Glomerular endothelial cell (primary cell): ENCODE measurements at places on chromosomes 13 and 19. TPM values are rescaled to one million over a fixed set of nuclear protein-coding genes. Genes with fewer than 3 reads are reported as not detected.

ONECUT3 gene
- not detected in 2 replicates for total RNA-seq

ARGLU1 gene
- 41.0 and 91.2 TPM in 2 replicates for total RNA-seq

ERICH4 gene
- not detected in 2 replicates for total RNA-seq

PSG11 gene
- not detected in 2 replicates for total RNA-seq

NCCRP1 gene
- total RNA-seq, result not detected in 2 replicates

ZNF723 gene
- total RNA-seq, result not detected in 2 replicates

ABCC4 gene
- 12.9 and 14.7 TPM in 2 replicates for total RNA-seq

DNA sequence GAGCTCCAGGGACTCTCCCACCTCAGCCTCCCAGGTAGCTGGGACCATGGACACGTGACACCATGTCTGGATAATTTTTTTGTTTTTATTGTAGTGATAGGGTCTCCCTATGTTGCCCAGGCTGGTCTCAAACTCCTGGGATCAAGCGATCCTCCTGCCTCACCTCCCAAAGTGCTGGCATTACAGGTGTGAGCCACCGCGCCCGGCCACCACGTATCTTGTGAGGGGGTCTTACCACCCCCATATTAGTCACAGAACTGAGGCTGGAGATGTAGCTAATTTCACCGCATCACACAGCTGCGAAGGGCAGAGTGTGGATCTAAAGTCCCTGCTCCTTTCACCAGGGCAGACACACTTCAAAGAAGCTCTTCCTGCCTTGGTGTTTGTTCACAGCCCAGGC is 211.8 kb upstream of the SOX1 start:
- DNase-seq, result no peak

DNA sequence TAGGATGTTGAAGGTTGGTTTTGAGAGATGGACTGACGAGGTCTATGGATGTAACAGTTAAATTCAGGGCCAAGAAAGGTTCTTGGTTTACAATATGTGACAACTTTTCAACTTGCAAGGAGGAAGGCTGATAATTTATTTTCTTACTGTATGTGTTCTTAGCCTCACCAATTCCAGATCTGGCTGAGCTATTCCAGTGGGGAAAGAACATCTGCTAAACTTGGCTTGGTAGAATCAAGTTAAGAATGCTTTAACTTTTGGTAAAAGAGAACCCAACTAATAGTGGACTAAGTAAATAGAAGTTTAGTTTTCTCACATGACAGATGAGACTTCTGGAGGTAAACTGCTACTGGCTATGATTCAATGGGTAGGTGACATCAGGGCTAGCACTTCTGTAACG is 222.9 kb downstream of the KLF5 start:
- no peak for DNase-seq

DNA sequence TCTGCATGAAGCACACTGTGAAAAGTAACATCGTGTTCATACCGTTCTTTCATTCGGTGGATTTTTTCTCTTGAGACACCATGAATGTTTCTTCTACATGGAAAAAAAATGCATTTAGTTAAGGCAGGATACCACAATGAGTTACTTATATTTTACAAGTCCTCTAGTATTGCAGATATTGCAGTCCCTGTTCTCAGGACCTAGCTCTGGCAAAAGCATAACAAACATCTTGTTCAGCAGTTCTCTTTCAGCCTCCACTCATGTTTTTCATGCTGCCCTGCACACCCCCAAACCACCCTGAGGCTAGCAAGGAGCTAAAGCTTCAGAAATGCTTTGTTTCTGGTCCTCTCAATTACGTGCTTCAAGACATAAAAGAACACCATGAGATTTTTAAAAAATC is 24.8 kb downstream of the N4BP2L1 start:
- DNase-seq, result no peak

DNA sequence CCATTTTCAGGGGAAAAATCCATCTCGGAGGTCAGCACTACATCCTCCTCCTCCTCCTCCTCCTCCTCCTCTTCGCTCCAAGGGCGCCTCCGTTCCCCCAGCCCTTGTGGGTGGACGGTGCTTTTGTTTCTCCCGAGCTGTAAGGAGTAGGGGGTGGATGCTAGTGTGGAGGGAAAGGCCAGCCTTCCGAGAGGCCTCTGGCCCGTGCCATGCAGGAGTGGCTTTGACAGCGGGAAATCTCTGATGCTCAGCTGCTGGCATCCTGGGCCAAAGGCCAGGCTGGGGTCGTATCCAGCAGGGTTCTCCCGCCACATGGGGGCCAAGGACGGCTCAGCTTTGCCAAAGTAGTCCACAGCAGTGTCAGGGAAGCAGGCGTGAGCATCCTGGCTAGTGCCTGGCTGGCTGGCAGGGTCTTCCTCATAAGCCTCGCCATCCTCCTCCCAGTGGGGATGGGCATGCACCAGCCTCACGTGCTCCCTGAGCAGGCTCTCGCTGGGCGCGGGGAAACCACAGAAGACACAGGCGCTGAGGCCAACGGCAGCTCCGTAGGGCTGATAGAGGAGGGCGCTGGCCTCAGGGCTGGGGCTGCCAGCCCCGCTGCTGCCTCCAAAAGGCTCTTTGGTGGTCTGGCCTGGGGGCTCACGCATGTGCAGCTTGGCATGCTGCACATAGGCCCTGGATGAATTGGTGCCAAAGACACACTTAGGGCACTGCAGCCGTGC is 10.5 kb downstream of the WIZ start:
- DNase-seq, result no peak

DNA sequence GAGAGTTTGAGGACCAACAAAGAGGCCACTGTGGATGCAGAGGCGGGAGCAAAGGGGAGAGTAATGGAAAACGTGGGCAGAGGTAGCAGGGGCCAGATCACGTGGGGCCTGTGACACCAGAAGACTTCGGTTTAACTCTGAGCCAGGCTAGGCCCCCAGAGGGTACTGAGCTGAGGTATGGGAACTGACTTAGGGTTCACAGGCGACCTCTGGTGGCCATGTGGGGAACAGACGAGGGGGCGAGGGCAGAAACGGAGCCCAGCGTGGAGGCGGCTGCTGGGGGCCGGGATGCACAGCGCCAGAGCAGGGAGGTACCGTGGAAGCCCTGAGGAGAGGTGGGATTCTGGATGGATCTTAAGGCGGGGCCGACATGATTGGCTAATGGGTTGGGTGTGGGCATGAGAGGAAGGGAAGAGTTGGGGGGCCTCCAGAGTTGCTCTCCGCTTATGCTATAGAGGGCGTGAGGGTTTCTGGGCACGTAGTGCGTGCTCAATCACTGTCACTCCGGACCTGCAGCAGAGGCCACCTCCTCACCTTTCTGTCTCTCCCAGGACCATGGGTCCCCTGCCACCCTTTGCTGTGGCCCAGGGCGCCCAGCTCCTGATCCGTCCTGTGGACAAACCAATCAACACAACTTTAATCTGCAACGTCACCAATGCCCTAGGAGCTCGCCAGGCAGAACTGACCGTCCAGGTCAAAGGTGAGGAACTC is 13.7 kb downstream of the PVR start:
- DNase-seq, result no peak

GRCh38 chr13:27728271-27728670 is 64.0 kb upstream of the GSX1 start:
- no peak for DNase-seq

DNA sequence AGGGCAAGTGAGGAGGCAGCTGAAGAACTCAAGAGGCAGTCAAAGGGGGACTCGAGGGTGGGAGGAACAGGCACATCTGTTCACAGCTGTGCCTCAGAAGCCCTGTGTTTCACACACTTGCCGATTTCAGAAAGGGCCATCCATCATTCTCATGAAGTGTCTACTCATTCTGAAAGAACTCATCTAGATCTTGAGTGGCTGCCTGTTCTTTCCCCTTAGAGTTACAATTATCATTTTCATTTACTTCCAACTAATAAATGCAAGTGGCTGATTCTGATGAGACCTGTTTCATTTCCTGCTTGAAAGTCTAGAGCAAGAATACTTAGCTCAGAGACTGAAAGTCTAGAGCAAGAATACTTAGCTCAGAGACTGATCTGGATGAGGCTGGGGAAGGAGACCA is 1145.1 kb downstream of the UQCRFS1 start:
- DNase-seq, result no peak

GRCh38 chr19:14472202-14472938 is 2.8 kb downstream of the PTGER1 start:
- no peak for DNase-seq

- no peak for DNase-seq
These were observed 41.7 kb upstream of the TFDP1 start for GRCh38 chr13:113542751-113543424.

DNA sequence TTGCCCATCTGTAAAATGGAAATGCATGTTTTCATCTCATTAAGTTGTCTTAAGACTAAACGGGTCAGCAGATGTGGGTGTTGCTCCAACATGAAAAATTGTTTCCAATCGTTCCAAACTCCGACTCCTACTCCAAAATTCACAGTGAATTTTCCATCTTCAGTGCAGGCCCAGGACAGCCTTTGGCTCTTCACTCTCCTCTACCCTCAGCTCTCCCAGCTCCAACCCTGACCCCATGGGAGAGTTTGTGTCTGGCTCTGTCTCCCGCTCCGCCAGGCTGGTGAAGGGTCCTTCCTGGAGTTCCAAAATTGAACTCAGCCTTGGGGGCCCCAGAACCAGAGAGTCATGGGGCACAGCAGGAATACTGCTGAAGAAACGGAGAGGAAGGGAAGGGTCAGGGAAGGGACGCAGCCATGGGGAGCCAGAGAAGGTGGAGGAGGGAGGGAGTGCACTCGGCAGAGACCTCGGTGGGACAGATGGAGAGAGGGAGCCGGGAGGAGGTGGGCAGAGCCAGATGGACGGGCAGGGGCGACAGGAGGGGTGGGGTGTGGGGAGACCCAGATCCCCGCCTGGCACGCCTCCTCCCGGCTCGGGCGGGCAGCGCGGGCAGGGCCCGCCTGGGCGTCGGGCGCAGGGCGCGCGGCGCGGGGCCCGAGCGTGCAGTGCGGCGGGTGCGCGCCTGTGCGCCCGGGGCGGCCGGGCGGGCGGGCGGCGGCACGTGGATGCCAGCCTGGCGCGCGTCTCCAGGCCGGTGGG is 45.6 kb downstream of the CELF5 start:
- DNase-seq, result no peak

DNA sequence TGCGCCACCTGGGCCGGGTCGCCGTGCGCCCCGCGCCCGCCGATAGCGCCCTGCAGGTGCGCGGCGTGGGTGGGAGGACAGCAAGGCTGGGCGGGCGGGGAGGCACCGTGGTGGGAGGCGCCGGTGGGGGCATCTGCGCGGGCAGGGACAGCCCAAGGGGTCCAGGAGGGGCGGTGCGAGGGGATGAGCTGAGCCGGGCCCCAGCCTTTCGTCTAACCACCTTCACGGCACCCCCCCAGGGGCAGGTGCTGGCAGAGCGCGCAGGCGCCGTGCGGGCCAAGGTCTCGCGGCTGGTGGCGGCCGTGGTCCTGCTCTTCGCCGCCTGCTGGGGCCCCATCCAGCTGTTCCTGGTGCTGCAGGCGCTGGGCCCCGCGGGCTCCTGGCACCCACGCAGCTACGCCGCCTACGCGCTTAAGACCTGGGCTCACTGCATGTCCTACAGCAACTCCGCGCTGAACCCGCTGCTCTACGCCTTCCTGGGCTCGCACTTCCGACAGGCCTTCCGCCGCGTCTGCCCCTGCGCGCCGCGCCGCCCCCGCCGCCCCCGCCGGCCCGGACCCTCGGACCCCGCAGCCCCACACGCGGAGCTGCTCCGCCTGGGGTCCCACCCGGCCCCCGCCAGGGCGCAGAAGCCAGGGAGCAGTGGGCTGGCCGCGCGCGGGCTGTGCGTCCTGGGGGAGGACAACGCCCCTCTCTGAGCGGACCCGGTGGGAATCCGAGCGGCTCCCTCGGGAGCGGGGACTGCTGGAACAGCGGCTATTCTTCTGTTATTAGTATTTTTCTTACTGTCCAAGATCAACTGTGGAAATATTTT is 3.1 kb downstream of the KISS1R start:
- DNase-seq, result no peak

GRCh38 chr19:8259922-8260247 is 48.3 kb downstream of the CD320 start:
- DNase-seq, result no peak

DNA sequence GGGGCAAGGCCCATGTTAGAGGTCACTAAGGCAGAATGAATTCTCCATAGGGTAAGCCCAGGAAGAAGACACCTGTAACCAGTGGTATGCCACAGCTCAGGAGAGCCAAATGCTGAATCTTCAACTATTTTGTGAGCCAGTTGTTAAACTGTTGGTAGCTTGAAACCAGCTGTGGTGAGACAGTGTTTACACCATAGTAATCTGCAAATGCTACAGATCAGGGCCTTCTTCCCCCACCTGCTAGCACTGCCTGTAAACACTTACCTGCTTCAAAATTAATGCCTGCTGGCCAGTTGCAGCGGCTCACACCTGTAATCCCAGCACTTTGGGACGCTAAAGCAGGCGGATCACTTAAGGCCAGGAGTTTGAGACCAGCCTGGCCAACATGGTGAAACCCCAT is 12.1 kb downstream of the FBXL12 start:
- DNase-seq, result no peak

GRCh38 chr13:46296115-46296822 is 84.5 kb downstream of the LRRC63 start:
- DNase-seq, result no peak

GRCh38 chr13:95256091-95256490 is 45.2 kb downstream of the ABCC4 start:
- DNase-seq, result peak; percentile 78

DNA sequence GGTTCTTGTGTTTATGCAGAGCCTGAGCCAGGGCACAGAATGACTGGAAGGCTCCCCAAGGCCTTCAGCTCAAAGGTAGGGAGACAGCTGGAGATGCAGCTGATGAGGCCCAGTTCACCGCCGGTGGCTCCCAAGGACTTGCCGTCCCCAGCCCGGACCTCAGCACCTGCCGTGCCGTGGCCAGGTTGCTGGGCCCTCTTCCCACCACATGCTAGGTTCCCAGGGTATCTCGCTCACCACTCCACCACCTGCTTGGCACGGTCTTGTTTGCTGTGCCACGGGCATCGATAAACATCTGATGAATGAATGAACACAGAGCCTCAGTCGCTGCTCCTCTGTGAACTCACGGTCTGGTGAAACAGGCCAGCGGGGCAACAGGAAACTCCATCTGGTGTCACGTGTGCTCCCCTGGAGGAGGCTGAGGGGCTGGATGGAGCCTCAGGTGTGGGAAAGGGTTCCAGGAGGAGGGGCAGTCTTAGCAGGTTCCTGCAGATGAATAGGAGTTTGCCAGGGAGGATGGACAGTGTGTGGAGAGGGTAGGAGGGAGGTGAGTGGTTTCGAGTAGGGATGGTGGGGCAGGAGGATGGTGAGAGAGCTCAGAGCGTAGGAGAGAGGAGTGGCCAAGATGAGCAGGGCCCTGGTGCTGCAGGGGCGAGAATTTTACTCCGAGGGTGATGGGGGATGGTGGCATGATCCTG is 3.6 kb upstream of the KLK14 start:
- DNase-seq, result no peak

DNA sequence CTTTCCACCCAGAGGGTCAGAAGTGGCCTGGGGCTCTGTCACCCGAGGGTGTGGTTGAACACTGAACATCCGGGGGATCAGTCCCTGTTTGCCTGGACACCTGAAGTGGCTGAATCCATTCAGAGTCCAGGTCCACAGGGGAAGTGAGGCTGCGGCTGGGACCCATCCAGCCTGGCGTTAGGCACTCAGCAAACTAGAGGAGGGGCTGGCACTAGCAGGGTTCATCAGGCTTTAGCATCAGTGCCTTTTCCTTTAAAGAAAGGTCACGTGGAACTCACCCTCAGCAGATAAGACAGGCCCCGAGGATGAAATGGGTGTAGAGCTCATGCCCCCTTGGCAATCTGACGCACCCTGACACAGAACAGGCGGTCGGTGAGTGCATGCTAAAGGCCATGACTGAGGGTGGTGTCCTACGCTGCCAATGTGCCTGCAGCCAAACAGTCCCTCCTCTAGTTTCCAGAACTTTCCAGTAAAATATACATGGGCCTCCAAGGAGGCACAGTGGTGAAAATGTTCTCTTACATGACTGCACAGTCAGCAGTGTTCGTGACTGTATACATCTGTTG is 72.4 kb upstream of the ARHGEF7 start:
- no peak for DNase-seq
